ENCODE measurements at places on chromosomes 7 and 10.

DNA sequence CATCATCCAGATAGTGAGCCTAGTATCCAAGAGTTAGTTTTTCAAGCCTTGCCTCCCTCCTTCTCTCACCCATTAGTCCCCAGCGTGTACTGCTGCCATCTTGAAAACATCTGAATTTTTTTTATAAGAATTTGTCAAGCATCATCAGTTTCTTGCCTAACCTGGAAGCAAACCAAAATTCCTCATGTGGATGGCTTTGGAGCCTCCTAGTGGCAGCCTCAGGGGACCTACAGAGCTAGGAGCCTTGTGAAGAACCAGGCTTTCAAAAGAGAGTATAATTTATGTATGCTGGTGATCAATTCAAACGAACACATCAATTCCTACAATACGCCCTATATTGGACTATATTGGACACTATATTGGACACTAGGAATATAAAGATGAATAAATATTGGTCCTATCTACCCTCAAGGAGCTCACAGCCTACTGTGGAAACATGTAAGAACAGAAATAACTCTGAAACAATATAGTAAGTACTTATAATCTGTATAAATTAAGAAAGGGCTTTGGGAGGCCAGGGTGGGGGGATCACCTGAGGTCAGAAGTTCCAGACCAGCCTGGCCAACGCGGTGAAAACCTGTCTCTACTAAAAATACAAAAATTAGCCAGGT lies 63.4 kb downstream of the HPSE2 start:
- DNase-seq: peak; percentile 20

- DNase-seq: no peak
These were observed 68.4 kb upstream of the RAPGEF5 start for GRCh38 chr7:22425361-22425760.

- DNase-seq: no peak
These were observed 30.4 kb downstream of the GPRIN2 start for GRCh38 chr10:46525824-46526681.

DNA sequence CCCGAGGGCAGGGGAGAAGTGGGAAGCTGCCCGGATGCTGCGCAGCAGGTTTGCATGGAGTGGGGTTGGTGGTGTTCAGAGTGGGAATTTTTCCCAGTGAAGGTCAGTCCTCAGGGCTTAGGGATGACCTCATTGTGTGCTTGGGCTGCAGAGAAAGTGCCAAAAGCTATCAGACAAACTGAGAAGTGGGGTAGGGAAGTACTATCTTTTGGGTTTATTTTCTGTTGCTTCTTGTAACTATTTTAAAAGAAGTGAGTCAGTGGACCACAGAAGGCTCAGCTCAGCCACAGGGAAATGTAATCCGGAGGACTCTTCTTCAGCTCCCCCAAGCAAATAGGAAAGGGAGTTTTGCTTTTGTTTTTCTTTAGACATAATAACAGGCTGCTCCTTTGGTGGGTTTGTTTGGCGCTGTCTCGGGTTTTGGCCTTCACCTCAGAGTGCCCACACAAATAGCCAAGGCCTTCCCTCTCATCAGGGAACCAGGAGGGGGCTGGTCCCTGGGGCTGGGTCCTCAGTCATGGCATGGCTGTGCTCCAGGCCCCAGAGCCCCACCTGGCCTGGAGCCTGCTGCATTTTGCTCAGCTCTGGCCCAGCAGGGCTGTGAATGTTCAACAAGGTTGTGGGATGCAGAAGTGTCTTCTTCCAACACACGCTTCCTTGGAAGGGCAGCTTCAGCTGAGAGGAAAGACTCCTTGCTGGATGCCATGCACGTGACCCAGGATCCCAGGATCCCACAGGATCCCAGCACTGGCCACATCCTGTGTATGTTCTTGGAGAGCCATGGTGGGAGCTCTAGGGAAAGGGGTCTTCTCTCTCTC lies 5.4 kb upstream of the FAM170B start:
- DNase-seq: peak; percentile 81

GRCh38 chr7:85457911-85458310 lies 271.1 kb upstream of the SEMA3D start:
- no peak for DNase-seq
